Activated CD8-positive, alpha-beta memory T cell treated with anti-CD3 and anti-CD28 coated beads for 1 hour (primary cell): ENCODE measurements at places on chromosomes 16 and 17.

- no peak for DNase-seq
Measured at GRCh38 chr16:6993544-6993943, 339.1 kb upstream of the RBFOX1 start.

DNA sequence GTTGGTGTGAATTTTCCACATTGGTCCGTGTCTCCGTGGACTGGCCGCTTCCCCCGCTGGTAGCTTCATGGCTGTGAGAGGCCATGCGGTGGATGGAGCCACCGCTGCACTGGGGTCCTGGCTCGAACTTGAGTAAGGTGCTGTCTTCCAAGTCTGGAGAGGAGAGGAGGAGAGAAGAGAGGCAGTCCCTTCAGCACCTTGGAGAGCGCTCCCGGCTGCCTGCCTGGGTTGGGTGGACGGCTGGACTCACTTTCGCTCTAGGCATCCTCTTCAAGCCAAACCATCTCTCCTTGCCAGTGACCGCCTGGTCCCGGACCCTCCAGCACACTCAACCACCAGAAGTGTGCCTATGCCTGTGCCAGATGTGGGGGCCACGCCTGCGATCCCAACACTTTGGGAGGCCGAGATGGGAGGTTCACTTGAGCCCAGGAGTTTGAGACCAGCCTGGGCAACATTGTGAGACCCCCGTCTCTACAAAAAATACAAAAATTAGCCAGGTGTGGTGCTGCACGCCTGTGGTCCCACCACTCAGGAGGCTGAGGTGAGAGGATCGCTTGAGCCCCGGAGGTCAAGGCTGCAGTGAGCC is 6.2 kb downstream of the JPH3 start:
- no peak for DNase-seq

DNA sequence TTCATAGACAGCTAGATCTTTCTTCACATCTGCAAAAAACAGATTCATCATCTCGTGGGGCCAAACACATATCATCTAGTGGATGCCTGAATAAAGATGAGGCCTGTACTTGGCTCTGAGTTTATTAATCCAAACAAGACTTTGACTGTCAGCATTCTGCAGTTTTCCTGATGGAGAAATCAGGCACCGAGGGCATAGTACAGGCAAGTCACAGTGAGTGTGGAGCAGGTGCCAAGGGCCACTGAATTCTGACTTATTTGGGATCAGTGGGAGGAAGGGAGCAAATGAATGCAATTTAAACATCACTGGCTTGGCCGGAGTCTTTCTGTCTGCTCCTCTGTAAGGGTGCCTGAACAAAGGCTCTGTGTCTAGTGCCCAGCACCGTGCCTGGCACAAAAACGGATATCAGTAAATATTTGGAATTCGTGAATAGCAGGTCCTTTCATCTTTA is 975 bp downstream of the CFAP20 start:
- no peak for DNase-seq

DNA sequence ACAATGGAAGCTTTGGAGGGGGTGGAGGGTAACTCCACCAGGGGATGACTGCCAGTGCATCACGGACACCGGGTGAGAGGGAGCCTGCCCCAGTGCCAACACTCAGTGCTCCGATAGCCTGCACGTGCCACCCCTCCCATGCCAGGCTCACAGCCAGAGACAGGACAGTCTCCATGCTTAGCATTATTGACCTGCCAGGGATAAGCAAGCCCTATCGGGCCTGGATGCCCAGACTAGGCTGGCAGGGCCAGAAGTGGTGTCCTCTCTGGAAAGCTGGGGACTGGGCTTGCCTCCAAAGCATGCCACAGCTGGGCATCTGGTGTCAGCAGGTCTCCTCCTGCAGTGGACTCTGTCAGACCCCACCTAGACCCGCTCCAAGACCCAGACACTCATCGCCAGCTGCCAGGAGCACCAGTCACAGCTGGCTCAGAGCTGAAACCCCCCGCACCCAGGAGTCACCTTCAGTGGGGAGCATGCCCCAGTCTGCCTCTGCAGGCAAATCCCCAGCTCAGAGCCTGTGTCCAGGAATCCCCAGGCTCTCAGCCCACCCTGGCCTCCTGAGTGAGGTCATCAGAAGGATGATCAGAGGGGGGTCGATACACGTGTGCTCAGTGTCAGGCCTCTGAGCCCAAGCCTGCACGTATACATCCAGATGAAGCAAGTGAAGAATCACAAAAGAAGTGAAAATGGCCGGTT is 1.8 kb upstream of the RHBDF1 start:
- DNase-seq = no peak

DNA sequence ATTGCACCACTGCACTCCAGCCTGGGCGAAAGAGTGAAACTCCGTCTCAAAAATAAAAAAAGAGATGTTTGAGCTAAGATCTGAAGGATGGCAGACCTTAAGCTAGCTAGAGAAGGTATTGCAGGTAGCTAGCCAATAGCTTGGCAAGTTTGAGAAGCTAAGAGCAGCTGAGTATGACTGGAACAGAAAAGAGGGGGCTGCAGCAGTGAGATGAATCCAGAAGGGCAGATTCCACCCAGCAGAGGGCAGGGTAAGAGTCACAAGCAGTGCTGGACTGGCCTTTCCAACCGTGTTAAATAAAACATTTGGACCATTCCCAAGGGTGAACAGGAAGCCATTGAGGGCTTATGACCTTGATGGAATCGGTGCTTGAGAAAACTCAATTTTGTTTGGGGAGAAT is 5.7 kb upstream of the PHAF1 start:
- no peak for DNase-seq

DNA sequence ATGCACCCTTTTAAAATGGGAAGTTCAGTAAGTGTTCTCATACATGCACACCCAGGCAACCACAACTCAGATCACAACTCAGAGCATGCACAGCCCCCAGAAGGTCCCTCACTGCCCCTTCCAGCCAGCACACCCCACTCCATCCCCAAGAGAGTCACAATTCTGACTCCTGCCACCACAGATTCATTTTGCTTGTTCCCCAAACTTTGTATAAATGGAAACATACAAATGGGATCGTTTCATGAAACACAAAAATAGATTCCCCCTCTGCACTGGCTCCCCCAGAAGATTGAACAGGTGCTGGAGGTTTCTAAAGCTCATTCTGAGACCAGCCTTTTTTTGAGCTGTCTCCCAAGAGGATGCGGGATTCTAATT is 3.3 kb upstream of the TNFRSF13B start:
- no peak for DNase-seq

DNA sequence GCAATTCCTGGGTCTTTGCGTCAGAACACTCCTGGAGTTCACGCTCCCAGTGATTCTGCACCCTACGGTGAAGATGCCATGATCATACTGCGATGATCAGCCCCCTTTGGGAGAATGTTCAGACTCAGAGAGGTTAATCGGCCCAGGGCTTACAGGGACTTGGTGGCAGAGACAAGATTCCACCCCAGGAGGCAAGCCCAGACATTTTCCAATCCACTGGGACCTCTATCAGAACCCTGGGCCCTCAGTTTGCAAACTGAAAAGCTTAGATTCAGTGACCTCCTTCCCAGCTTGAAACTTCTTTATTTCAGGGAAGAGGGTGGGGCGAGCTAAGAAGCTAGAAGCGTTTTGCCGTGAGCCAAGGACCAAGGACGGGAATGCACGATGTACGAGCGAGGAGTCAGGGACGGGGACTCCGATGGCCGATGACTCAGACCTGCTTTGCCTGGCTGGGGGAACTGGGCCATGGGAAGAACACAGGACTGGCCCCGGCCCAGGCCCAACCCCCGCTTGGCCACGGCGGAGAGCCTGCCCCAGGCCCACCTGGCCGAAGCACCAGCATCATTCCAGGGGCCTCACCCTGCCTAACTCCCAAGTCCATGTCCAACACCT is 34.7 kb downstream of the SOCS3 start:
- DNase-seq = no peak

DNA sequence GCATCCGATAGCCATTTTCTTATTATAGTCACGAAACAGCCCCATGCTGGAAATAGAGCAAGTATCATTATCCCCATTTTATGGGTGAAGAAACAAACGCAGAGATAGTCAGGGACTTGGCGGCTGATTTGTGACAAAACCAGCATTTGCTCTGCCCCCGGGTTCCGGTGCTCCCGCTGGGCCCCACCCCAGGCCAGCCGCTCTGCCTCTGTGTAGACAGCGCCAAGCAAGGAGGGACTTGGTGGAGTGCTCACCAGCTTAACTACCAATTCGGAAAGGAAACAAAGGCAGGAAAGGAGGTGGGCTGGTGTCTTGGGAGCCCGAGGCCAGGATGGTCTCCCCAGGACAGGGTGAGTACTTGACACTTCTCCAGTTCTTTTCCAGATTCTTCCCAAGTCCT is 10.0 kb downstream of the SRL start:
- no peak for DNase-seq

GRCh38 chr16:71954699-71955195 is 45.5 kb downstream of the PKD1L3 start:
- DNase-seq = no peak

DNA sequence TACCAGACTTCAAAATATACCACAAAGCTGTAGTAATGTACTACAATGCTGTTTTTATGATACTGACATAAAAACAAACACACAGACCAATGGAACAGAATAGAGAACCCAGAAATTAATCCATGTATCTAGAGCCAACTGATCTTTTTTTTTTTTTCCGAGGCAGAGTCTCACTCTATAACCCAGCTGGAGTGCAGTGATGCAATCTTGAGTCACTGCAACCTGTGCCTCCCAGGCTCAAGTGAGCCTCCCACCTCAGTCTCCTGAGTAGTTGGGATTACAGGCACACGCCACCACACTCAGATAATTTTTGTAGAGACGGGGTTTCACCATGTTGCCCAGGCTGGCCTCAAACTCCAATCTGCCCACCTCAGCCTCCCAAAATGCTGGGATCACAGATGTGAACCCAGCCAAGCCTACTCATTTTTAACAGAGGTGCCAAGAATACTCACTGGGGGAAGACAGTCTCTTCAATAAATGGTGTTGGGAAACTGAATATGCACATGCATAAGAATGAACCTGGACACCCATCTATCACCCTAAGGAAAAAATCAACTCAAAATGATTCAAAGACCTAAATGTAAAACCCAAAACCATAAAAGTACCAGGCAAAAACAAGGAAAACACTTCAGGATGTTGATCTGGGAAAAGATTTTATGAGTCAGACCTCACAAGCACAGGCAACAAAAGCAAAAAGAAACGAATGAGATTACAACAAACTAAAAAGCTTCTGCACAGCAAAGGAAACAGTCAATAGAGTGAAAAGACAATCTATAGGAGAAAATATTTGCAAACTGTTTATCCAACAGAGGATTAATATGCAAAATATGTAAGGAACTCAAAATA is 63.1 kb downstream of the STX8 start:
- DNase-seq = no peak

- no peak for DNase-seq
Measured at GRCh38 chr17:79631640-79632431, 21.0 kb upstream of the RBFOX3 start.

DNA sequence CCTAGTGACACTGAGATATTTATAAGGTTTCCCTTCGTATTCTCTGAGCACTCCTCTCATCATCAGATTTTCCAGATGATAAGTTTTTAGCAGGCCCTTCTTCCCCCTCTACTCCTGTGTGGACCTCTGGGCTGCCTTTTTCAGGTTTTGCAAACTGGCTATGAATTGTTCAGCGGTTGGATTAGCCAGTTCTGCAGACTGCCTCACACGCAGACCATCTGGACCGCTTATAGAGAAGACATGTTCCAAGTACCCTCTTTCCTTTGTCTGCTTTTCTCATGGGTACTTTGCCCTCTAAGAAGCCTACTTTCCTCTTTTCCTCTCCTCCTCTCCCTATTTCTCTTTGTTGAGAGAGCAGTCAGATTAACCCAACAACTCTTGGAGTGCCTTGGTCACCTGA is 111.6 kb downstream of the GRIN2A start:
- no peak for DNase-seq

DNA sequence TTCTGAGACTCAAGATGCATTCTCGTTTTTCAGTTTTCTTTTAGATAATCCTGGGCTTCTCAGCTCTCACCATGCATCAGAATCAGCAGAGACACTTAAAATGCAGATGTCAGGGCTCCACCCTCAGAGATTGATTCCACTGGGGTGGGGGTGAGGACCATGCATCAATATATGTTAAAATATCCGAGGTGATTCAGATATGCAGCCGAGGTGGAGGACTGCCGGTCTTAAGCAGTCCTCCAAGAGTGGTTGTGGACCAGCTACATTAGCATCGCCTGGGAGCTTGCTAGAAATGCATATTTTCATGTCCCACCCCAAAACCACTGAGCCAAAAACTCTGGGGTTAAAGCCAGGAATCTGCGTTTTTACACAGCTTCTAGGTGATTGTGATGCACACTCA is 501.3 kb downstream of the CDH13 start:
- DNase-seq = no peak
